ENCODE measurements at places on chromosomes 16 and 17.

DNA sequence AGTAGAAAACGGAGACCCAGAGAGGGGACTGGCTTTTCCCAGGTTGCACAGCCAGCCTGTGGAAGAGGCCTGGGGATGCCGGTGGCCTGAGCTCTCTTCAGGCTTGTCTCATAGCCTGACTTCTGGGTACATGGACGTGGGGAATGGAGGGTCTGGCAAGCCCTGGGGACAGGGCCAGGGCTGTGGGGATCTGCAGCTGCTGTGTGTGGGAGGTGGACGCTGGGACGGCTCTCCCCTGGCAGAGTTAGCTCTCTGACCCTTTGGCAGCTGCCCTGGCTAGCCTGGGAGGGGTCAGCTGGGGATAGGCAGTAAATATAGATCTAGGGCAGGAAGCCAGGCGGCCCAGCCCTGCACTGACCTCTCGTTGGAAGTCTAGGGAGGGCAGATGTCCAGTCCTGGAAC lies 20.5 kb downstream of the SLC4A1 start:
- DNase-seq: peak; percentile 71

DNA sequence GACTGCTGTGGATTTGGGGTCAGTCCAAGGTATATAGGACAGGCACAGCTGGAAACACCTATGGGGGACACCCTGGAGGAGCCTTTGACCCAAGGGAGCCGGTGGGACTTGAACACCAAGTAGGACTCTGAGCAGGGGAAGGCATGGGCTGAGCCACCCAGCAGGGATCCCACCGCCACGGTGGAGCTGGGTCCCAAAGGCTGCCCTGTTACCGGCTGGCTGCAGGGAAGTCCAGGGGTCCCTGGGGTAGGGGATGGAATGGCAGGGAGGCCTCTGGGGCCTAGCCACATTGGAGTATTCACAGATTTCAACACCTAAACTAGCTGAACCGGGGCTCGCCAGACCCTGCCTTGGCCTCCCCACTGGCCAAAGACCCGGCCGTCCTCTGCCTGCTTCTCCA lies 39.7 kb upstream of the CREBBP start:
- no peak for DNase-seq

DNA sequence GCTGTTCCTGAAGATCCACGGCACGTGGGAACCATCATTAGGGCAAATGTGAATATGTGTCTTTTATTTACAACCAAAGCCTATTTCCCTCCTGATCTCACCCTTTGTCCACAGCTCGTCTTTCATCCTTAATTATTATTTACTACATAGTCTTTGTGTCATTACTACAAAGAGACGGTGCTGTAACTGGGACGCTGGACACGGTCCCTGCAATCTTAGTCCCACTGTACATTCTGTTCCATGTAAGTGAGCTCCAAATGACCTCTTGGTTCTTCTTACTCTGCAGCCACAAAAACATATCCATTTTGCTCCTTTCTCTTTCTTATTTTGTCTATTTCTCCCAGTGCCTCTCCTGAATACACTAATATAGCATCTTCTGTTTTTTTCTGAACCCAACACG lies 12.7 kb upstream of the KRT23 start:
- no peak for DNase-seq

- DNase-seq: no peak
Measured at GRCh38 chr16:18788828-18789514, 1.2 kb downstream of the RPS15A start.

- no peak for DNase-seq
Measured at GRCh38 chr16:85055493-85056210, 28.1 kb downstream of the KIAA0513 start.

DNA sequence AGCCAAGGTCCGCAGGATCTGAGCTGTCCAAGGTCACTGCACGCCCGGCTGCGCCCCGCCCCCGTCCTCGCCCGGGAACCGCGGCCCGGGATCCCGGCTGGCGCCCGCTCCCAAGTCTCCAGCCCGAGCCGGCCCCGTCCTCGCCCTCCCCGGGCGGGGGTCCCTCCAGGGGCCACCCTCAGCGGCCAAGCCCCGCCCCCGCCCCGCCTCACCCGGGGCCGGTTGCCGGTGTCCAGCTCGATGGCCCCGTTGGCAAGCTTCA lies 216 bp downstream of the VPS9D1 start:
- DNase-seq: peak; percentile 78

DNA sequence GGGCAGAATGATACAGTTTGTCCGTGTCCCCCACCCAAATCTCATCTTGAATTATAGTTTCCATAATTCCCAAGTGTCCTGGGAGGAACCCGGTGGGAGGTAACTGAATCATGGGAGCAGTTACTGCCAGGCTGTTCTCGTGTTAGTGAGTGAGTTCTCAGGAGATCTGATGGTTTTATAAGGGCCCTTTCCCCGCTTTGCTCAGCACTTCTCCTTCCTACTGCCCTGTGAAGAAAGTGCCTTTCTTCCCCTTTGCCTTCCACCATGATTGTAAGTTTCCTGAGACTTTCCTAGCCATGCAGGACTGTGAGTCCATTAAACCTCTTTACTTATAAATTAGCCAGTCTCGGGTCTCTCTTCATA lies 28.9 kb upstream of the SEC14L1 start:
- no peak for DNase-seq

DNA sequence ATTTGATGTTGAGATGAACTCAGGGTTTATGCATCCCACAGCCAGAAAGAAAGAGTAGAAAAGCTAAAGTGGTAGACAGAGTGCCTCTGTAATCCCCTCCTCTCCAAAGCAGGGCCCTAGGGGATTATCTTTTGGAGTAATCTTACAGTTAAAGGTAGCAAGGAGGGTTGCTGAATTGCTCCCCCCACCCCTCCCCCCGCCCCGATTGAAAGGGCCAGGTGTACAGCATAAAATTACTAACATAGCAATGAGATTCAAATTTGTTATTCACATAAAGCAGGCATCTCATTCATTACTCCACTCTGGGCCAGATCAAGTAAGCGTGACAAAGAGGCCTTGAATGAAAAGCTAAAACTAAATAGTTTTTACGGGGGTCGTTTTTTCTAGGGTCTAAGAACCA lies 72.7 kb downstream of the STH start:
- DNase-seq: no peak

DNA sequence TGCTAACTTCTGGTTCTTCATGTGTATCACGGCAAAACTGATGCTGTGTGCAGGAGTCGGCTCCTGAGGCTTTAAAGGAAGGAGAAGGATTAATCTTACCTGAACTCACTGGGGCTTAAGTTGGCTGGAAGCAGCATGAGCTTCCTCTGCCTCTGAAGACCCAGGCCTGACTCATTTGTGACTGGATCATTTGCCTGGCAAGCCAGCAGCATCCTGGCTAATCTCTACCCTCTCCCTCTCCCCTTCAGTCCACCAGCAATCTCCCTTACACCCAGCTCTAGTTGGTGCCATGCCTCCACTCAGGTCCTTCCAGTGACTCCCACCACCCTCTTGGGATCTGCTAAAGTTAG lies 150.3 kb downstream of the IRX3 start:
- no peak for DNase-seq

DNA sequence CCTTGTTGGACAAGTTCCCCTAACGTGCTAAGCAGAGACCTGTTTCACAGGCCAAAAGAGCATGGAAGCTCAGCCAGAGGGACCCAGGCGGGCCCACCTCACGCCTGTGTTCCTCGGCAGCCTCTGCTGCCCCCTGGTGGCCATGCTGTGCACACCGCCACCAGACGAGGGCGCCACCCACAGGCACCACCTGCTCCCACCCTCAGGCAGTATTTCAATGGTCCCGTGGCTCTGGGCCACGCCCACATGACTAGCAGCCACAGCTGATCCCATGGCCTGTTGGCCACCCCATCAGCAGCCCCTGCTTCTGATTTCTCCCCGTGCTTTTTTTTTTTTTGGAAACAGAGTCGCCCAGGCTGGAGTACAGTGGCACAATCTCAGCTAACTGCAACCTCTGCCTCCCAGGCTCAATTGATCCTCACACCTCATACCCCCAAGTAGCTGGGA lies 18.9 kb downstream of the MPG start:
- peak; percentile 94 for DNase-seq

- DNase-seq: no peak
Measured at GRCh38 chr16:80277182-80277581, 263.6 kb upstream of the DYNLRB2 start.

DNA sequence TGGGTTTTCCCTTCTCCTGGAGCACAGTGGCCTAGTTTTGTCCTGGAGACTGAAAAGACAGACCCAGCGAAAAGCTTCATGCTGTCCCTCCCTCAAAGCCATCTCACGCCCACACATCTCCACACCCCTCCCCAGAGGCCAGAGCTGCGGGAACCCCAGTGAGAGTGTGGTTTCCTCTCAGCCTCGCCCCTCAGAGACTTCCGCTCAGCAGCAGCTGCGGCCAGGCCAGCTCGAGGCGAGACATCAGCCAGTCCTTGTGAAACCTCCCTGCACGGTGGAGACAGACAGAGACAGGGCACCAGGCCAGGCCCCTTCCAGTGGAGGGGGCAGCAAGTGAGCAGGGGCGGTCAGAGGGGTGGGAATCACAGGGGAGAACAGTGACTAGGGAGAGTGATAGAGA lies 77.0 kb upstream of the TNRC6C start:
- peak; percentile 93 for DNase-seq

GRCh38 chr16:363110-363765 lies 7.1 kb downstream of the MRPL28 start:
- DNase-seq: no peak

GRCh38 chr17:17485420-17485819 lies 8.6 kb downstream of the MED9 start:
- no peak for DNase-seq

- DNase-seq: peak; percentile 44
Measured at GRCh38 chr17:79695797-79696609, 34.7 kb upstream of the ENPP7 start.

Data from left ventricle myocardium superior (tissue), 1 donor.